ENCODE measurements at places on chromosomes 2 and 18. TPM values are rescaled to one million over a fixed set of nuclear protein-coding genes. Genes with fewer than 3 reads are reported as not detected.

- no peak for DNase-seq
Measured at GRCh38 chr2:239225371-239225851, 175.4 kb downstream of the HDAC4 start.

MARS2 gene
- total RNA-seq, result 6.9 TPM

HOXD4 gene
- total RNA-seq, result 5.8 TPM

NEDD4L gene
- 162 TPM for total RNA-seq

DNA sequence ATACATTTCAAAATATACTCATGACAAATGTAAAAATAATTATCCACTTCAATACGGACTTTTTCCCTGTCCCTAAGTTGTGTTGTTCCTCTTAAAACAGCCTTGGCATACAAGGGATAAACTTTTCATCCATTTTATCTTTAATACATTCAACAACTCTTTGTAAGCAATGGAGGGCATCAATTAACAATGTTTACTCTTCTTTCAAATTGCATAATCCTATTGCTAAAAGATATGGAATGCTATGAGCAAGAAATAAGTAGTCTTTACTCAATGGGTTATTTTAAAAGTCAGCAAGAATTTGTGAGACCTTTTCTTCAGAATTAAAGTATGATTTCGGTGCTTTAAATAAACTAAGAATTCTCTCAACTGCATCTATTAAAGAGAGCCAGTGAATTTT, 41.9 kb downstream of the SCN9A start:
- no peak for DNase-seq

Data from breast epithelium (tissue), 4 donors.